Neural crest cell (in vitro differentiated cells): ENCODE measurements at places on chromosomes 2 and 18. TPM values are rescaled to one million over a fixed set of nuclear protein-coding genes. Genes with fewer than 3 reads are reported as not detected.

GRCh38 chr2:212528106-212528856 lies 10.3 kb downstream of the ERBB4 start:
- H3K27me3 ChIP-seq, result no peaks in the 10 kb centered on the region
- no peak for DNase-seq
- H3K36me3 ChIP-seq, result no peaks in the 10 kb centered on the region

GRCh38 chr2:205704127-205704741 lies 21.9 kb downstream of the NRP2 start:
- no peak for DNase-seq
- peaks cover 71% of the 10 kb centered on the region for H3K4me1 ChIP-seq
- H3K27me3 ChIP-seq, result no peaks in the 10 kb centered on the region
- H3K36me3 ChIP-seq, result peaks cover 12% of the 10 kb centered on the region
- H3K27ac ChIP-seq, result peak overlapping the region; percentile 79
- H3K4me3 ChIP-seq, result no peak overlapping the region

- H3K27me3 ChIP-seq, result no peaks in the 10 kb centered on the region
- no peaks in the 10 kb centered on the region for H3K36me3 ChIP-seq
- no peak overlapping the region for H3K27ac ChIP-seq
- no peak for DNase-seq
- no peak overlapping the region for H3K4me3 ChIP-seq
These were observed 329.3 kb downstream of the LRRTM4 start for GRCh38 chr2:77192811-77193289.

DNA sequence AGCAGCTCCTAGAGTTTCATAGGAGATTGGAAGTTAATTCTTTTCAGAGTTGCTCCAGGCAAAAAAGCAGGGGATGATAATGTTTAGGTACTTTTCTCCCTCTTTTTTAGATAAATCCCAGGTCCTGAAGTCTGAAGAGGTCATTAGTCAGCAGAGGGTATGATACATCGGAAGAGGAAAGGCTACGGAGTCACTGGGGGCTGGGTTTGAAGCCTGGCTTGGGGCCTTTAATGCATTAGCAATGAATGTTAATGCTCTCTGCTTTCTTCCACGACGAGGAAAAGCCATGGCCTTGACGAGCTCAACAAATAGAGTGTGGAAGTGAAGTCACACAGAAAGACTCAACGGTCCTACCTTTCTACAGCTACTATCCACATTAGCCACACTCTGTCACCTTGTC lies 235.1 kb downstream of the NCKAP5 start:
- no peak overlapping the region for H3K27ac ChIP-seq
- H3K4me3 ChIP-seq, result no peak overlapping the region
- H3K27me3 ChIP-seq, result no peaks in the 10 kb centered on the region
- H3K4me1 ChIP-seq, result peaks cover 13% of the 10 kb centered on the region

GRCh38 chr18:47929681-47930198 lies 719 bp downstream of the SMAD2 start:
- no peak for DNase-seq
- peaks cover 55% of the 10 kb centered on the region for H3K4me1 ChIP-seq
- peaks cover 6% of the 10 kb centered on the region for H3K27me3 ChIP-seq
- no peaks in the 10 kb centered on the region for H3K36me3 ChIP-seq
- H3K4me3 ChIP-seq, result peak overlapping the region; percentile 95

DNA sequence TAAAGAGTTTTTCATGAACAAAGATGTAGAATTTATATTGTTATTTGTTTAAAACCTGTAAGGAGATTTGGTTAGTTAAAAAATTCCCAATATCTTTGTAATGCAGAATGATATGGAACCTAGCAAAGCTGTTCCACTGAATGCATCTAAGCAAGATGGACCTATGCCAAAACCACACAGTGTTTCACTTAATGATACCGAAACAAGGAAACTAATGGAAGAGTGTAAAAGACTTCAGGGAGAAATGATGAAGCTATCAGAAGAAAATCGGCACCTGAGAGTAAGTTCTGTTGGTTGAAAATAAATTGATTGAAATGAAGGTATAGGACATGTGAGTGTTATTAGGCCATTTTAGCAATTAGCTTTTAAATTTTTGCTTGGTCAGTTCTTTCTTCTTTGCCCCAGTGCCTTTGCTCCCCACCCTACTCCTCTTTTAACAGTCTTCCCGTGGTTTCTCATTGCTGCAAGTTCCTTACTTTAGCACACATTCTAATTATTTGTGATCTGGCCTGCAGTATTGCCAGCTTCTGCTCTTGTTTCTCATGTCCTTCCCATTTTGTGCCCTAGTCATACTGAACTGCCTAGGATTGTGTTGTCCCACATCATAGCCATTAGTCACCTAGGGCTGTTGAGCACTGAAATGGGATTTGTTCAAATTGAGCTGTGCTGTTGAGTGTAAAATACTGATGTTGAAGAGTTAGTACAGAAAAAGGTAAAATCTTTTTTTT lies 36.6 kb downstream of the VAPA start:
- no peaks in the 10 kb centered on the region for H3K27me3 ChIP-seq
- peaks cover 4% of the 10 kb centered on the region for H3K4me1 ChIP-seq
- DNase-seq, result no peak
- H3K4me3 ChIP-seq, result no peak overlapping the region
- H3K27ac ChIP-seq, result no peak overlapping the region
- H3K36me3 ChIP-seq, result peaks cover 3% of the 10 kb centered on the region

GRCh38 chr2:239644011-239644410 lies 243.2 kb upstream of the HDAC4 start:
- DNase-seq, result no peak
- no peak overlapping the region for H3K27ac ChIP-seq
- no peak overlapping the region for H3K4me3 ChIP-seq
- H3K4me1 ChIP-seq, result no peaks in the 10 kb centered on the region

DNA sequence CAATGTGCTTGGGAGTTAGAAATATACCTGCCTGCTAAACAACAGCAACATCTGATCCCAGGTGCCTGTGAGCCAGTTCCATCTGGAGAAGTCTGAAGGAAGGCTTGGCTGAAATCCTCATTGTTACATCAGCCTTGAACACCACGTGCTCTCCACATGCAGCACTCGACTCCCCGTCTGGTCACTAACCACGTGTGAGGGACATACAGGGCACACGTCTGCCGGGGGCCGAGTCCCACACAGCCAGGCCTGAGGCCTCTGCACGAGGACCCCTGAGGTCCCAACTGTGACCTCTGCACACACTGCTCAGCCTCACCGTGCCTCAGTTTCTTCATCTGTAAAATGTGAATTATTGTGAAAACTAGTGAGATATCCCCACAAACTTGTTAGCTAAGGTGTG lies 236.5 kb upstream of the SALL3 start:
- no peak overlapping the region for H3K4me3 ChIP-seq
- H3K27ac ChIP-seq, result no peak overlapping the region
- no peaks in the 10 kb centered on the region for H3K4me1 ChIP-seq
- DNase-seq, result no peak

DNA sequence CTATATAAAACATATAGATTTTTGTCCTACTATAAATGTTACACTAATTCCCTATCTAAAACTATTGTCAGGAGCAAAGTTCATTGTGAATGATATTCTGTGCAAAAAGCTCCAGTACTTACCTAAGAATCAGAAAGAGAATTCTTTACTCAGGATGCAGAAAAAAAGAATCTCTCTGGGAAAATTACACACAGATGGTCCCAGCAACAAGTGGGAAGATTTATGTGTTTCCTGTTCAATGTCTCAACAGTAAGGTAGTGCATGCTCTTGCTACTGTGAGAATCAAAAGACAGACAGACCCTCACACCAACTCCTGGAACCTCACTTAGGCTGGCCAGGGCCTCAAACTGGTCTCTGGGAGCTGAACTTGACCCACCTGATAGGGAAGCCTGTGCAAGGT lies 11.2 kb upstream of the NAPG start:
- H3K4me3 ChIP-seq, result no peak overlapping the region
- H3K27ac ChIP-seq, result no peak overlapping the region
- peaks cover 19% of the 10 kb centered on the region for H3K4me1 ChIP-seq
- no peaks in the 10 kb centered on the region for H3K27me3 ChIP-seq
- no peak for DNase-seq

- H3K27ac ChIP-seq, result no peak overlapping the region
- peaks cover 3% of the 10 kb centered on the region for H3K36me3 ChIP-seq
- no peaks in the 10 kb centered on the region for H3K27me3 ChIP-seq
- H3K4me3 ChIP-seq, result no peak overlapping the region
These were observed 168.7 kb upstream of the NDUFV2 start for GRCh38 chr18:8933714-8934284.

- peaks cover 25% of the 10 kb centered on the region for H3K36me3 ChIP-seq
- no peak for DNase-seq
- H3K27me3 ChIP-seq, result no peaks in the 10 kb centered on the region
- H3K27ac ChIP-seq, result peak overlapping the region; percentile 86
These were observed 69.6 kb upstream of the ALPP start for GRCh38 chr2:232308986-232309385.

GRCh38 chr18:10303171-10303570 lies 151.3 kb upstream of the APCDD1 start:
- no peaks in the 10 kb centered on the region for H3K36me3 ChIP-seq
- no peak overlapping the region for H3K4me3 ChIP-seq
- H3K4me1 ChIP-seq, result peaks cover 18% of the 10 kb centered on the region
- no peak overlapping the region for H3K27ac ChIP-seq
- DNase-seq, result no peak
- no peaks in the 10 kb centered on the region for H3K27me3 ChIP-seq

- DNase-seq, result no peak
- H3K36me3 ChIP-seq, result no peaks in the 10 kb centered on the region
- no peak overlapping the region for H3K4me3 ChIP-seq
- H3K27ac ChIP-seq, result no peak overlapping the region
- peaks cover 3% of the 10 kb centered on the region for H3K27me3 ChIP-seq
These were observed 24.8 kb upstream of the EFEMP1 start for GRCh38 chr2:55948176-55948923.

DNA sequence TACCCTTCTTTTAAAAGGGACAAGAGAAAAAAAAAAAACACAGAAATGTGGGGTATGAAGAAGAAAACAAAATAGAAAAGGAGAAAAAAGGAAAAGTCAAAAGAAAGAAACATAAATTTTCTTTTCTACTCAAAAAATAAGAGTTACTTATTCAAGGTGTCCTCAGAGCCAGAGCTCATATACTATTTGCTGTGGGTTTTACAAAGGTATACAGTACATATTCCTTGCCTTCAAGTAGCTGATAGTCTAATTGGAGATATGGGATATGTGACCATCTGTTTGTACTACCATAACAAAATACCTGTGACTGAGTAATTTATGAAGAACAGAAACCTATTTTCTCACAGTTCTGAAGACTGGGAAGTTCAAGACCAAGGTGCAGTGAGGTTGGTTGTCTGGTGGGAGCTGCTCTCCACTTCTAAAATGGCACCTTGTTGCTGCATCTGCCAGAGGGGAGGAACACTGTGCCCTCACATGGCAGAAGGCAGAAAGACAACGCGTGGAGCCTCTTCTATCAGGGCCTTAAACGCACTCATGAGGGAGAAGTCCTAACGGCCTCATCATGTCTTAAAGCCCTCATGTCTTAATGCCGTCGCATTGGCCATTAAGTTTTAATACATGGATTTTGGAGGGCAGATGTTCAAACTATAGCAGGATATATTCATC lies 33.9 kb downstream of the NBAS start:
- DNase-seq, result no peak
- H3K4me3 ChIP-seq, result no peak overlapping the region
- H3K27ac ChIP-seq, result no peak overlapping the region
- H3K36me3 ChIP-seq, result peaks cover 27% of the 10 kb centered on the region
- H3K27me3 ChIP-seq, result no peaks in the 10 kb centered on the region

DNA sequence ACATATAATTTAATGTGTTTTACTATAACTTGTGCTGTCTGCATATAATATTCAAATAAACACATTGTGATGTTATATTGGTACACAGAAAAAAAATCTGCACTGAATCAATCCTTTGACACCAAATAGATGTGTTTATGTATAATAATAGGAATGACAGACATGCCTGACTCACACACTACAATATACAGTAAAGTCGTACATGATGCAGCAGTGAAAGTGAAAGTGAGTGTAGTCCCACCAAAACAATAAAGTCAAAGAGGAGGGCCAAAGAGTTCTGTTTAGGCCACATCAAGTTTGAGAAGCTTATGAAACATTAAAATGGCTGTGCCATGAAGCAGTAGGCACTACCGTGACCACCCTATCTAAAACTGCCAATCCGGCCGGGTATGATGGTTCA lies 8.2 kb upstream of the RBM44 start:
- no peaks in the 10 kb centered on the region for H3K27me3 ChIP-seq
- H3K4me1 ChIP-seq, result no peaks in the 10 kb centered on the region
- no peak overlapping the region for H3K4me3 ChIP-seq

DNA sequence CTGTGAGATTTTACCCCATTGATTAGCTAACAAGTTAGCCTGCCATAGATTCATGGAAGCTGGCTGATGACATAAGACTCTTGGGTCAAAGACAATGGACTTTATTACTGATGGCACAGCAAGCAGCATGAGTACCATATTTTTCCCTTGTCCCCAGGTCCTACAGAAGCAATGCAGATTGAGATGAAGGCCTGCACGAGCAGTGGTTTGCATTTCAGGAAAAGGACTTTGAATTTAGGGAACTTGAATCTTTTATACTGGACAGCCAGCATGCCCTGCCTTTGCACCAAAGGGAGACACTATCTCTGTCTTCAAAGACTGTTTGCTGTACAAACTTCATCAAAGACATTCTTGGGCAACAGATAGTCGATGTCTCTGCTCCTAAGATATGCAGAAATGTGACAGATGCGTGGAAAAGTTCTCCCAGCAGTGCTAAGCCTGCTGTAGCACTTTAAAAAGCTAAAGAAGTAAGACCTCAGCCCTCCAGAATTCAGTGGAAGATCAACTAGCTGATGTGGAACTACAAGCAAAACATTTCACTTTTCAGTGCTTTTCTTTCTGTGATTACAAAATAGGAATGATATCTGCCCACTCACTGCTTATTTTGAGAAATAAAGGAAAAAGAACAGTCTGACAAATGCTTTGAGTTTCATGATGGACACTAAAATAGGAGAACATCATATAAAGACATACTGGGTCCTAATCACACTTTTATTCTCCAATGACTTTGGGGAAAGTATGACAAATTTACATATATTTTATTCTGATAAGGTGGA lies 44.4 kb upstream of the TANK start:
- H3K4me1 ChIP-seq, result no peaks in the 10 kb centered on the region
- H3K36me3 ChIP-seq, result no peaks in the 10 kb centered on the region
- no peak for DNase-seq
- H3K27ac ChIP-seq, result no peak overlapping the region
- H3K27me3 ChIP-seq, result peaks cover 2% of the 10 kb centered on the region

- no peaks in the 10 kb centered on the region for H3K27me3 ChIP-seq
- peaks cover 33% of the 10 kb centered on the region for H3K4me1 ChIP-seq
- H3K4me3 ChIP-seq, result no peak overlapping the region
- no peak overlapping the region for H3K27ac ChIP-seq
These were observed 8.5 kb downstream of the HS6ST1 start for GRCh38 chr2:128310094-128310716.

GRCh38 chr2:53715568-53715967 lies 52.0 kb upstream of the CHAC2 start:
- H3K27me3 ChIP-seq, result no peaks in the 10 kb centered on the region
- no peaks in the 10 kb centered on the region for H3K4me1 ChIP-seq
- H3K27ac ChIP-seq, result no peak overlapping the region
- no peak for DNase-seq
- H3K36me3 ChIP-seq, result peaks cover 36% of the 10 kb centered on the region

Gene AMER3
- total RNA-seq, result 1.3 and 1.4 TPM in 2 replicates

Gene KIF1A
- total RNA-seq, result 90.9 and 91.3 TPM in 2 replicates

Gene MTCL1
- 17.8 and 18.4 TPM in 2 replicates for total RNA-seq

Gene ESPNL
- total RNA-seq, result 0.16 and 0.40 TPM in 2 replicates

Gene SULT1C2
- total RNA-seq, result 0.19 TPM in 1 of 2 replicates, not detected in the other

Gene CIB4
- total RNA-seq, result not detected in 2 replicates

Gene DSC3
- 0.09 and 0.16 TPM in 2 replicates for total RNA-seq
